ENCODE measurements at places on chromosomes 4 and X.

GRCh38 chr4:143616771-143617170, 83.7 kb downstream of the FREM3 start:
- DNase-seq = no peak

DNA sequence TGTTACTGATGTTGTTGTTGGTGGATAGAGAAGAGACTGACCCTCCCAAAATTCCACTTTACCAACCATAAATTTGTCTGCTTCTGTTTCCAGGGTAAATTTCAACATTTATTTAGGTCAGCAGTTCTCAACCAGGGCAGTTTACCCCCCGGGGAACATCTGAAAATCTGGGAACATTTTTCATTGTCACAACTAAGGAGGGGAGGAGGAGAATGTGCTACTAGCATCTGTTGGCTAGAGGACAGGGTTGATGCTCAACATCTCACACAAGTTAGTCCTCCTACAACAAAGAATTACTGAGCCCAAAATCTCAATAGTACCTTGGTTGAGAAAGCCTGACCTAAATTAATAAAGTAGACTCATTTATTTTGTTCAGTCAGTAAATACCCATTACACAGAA, 25.7 kb downstream of the KCTD8 start:
- DNase-seq = no peak

DNA sequence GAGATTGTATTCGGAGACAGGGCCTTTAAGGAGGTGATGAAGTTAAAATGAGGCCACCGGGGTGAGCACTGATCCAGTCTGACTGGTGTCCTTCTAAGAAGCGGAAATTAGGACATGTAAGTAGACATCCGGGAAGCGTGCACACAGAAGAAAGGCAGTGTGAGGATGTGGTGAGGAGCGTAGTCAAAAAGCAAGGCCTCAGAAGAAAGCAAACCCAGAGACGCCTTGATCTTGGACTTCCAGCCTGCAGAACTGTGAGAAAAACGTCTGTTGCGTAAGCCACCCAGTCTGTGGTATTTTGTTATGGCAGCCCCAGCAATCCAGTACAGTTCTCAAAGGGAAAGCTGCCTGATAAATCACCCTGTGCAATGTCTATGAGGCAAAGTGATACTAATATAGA, 153.5 kb downstream of the KCNIP4 start:
- no peak for DNase-seq

DNA sequence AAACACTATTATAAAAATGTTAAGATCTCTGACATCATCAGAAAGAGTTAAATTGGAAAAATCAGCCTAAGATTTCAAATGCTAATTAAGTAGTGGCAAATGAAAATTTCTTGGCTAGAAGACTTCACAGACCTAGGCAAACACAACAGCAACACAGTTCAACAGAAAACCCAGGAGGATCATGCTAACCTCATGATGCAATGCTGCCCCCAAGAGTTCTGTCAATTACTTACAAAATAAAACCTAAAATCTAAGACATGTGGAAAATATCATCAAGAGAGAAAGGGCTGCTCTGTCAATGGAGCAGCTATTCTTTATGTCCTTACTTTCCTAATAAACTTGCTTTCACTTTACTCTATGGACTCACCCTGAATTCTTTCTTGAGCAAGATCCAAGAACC, 21.0 kb downstream of the S100G start:
- DNase-seq = no peak

GRCh38 chr4:176339936-176340761, 20.4 kb downstream of the SPCS3 start:
- DNase-seq = no peak

GRCh38 chrX:19958552-19959486, 32.0 kb downstream of the BCLAF3 start:
- DNase-seq = no peak

- no peak for DNase-seq
Measured at GRCh38 chr4:123284168-123284567, 112.4 kb upstream of the SPRY1 start.

- no peak for DNase-seq
Measured at GRCh38 chr4:140717313-140717712, 38.9 kb downstream of the TBC1D9 start.

GRCh38 chrX:19728915-19729314, 158.5 kb downstream of the SH3KBP1 start:
- DNase-seq = no peak

DNA sequence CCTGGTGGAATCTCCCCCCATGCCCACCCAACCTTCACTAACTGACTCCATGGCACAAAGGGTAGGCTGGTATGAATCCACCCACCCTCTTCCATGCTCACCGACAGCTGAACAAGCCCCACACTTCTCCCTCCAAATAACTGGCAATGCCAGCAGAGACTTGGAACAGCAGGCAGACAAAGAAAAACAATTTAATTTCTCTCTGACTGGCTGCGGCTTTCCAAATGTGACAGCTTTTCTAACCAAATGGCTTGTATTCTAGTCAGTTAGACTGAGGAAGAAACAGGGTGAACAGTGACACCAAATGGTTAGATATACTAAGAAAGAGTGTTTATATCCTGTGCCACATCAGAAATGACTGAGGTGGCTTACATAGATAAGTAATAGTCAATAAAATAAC, 199.3 kb upstream of the ADAMTS3 start:
- DNase-seq = no peak

DNA sequence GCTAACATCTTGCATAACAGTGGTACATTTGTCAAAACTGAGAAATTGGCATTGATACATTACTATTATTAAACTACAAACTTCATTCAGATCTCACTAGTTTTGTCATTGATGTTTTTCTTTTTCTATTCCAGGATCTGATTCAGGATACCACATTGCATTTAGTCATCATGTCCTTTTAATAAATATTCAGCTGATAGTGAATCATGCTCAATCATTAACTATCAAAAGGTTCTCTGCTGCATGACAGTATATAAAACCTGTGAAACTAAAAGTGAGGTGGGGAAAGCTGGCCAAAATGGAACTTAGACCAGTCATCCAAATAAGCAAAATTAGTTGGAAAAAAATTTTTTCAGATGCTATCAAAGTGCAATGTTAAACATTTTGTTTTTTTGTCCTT, 28.1 kb upstream of the HS6ST2 start:
- no peak for DNase-seq

GRCh38 chrX:3360881-3361280, 14.4 kb upstream of the MXRA5 start:
- no peak for DNase-seq

GRCh38 chrX:108415146-108415545, 23.1 kb downstream of the COL4A6 start:
- no peak for DNase-seq

DNA sequence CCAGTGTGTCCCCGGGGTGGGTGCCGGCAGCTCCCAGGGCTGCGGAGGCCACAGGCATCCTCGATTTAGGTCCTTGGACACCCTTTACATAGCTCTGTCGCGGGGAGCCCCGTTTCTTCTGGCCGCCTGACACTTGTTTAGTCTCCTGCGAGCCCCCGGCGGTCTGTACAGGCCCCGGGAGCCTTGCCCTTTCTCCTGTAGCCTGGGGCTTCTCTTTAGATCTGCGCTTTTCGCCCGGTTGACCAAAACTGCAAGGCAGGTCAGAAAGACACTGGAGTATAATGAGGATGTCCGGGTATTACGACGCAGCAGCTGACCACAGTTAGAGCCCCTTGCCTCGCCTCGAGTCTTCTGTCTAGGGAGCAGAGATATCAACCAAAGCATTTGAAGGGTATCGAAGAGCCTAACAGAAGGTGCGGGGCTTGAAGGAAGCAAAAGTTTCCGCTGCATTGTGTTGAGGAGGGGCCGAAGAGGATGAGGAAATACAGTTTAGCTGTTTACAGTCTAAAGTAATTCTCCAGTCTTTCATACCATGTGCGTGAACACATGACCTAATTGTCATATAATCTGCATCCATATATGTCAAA, 479 bp downstream of the BRCC3 start:
- DNase-seq = no peak

DNA sequence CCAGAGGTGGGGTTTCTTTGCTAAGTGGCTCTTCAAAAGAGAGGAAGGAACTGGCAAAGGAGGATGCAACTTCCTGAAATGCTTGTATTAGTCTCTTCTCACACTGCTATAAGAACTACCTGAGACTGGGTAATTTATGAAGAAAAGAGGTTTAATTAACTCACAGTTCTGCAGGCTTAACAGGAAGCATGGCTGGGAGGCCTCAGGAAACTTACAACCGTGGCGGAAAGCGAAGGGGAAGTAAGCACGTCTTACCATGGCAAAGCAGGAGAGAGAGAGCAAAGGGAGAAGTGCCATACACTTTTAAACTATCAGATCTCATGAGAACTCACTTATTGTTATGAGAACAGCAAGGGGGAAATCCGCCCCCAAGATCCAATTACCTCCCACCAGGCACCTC, 505.7 kb downstream of the ZNF674 start:
- DNase-seq = no peak

DNA sequence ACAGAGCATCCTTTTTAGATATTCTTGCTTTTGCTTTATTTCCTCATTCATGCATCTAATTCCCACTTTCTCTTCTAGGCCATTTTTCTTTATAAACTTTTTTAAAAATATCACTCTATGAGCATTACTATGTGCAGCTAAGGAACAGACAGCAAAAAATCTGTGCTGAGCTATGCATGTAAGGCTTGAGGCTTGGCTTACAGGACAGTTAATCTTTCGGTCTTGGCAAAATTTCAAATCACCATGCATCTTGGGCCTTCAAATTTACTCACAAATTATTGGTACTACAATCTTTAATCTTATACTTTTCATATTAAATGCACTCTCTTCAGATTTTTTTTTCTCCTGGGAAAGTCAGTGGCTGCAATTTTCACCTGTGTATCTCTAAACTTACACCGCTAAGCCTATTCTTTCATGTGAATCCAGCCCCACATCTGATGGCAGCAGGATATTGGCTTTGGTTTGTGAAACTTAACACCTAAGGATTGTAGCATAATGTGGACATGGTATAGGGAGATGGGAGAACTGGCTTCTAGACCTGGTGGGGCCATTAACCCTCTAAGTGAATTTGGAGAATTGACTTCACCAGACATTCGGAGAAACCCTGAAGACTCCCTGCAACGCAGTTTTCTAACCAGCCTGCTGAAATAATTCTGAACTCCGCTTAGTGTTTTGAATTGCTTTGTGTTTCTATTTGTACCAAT, 278.3 kb downstream of the SPRY1 start:
- no peak for DNase-seq

GRCh38 chrX:130204647-130205046, 32.9 kb downstream of the RAB33A start:
- DNase-seq = no peak

DNA sequence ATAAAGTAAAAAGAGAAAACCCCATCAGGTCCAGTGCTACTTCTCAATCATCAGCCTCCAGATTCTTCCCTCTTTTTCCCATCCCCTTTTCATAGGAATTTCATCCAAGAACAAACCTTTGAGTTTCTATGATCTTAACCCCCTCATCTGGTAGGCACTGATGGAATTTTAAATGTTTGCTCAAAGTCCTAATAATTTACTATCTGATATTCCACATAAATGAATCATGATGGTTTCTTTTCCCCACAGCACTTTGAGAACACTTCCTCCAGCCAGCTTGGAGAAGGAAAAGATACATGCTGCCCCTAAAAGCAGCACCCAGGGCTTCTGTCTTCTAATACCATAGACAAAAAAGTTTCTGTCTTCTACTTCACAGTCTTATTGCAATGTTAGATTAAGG, 19.4 kb upstream of the KLHL8 start:
- no peak for DNase-seq

- peak; percentile 52 for DNase-seq
Measured at GRCh38 chrX:153953342-153953830, 8.9 kb upstream of the RENBP start.

GRCh38 chrX:9997524-9997923, 30.4 kb downstream of the CLDN34 start:
- no peak for DNase-seq

DNA sequence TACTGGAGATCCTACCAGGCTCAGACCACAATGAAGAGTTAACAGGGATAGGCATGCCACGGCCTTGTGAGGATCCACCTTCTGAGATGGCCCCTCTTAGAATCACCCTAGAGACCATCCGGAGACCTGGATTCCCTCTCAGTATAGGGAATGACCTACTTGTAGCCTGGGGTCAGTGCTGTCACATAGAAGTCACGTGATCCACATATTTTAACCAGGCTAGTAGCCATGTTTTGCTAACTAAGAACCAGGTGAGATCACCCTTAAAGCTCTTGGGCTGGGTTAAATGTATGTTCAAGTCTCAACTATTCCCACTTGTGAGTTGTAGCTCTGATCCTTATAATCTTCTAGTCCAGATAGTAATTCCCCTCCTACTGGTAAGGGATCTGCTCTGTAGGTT, 215.4 kb downstream of the CCNG2 start:
- no peak for DNase-seq

DNA sequence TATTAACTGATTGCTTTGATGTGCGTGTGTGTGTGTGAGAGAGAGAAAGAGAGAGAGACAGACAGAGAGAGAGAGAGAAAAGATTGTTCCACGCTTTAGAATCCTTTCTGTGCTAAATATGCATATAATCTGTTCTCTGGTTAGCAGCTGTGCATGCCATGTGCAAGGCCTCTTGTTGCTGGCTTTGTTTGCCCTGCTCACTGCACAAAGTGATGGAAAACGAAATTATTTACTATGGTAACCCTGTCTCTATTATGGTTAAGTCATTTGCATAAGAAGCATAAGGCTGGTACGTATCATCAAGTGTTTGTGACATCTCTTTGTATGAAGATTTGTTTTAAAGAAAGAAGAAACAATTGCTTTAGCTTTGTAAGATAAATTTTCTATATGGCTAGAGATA, 190.2 kb upstream of the POF1B start:
- no peak for DNase-seq

- DNase-seq = no peak
Measured at GRCh38 chr4:78361621-78362120, 189.9 kb upstream of the ANXA3 start.

- no peak for DNase-seq
Measured at GRCh38 chrX:69051901-69052300, 113.4 kb downstream of the PJA1 start.

GRCh38 chrX:370963-371745, 15.6 kb downstream of the PPP2R3B start:
- DNase-seq = no peak

- no peak for DNase-seq
Measured at GRCh38 chr4:66062044-66062443, 391.8 kb upstream of the EPHA5 start.

DNA sequence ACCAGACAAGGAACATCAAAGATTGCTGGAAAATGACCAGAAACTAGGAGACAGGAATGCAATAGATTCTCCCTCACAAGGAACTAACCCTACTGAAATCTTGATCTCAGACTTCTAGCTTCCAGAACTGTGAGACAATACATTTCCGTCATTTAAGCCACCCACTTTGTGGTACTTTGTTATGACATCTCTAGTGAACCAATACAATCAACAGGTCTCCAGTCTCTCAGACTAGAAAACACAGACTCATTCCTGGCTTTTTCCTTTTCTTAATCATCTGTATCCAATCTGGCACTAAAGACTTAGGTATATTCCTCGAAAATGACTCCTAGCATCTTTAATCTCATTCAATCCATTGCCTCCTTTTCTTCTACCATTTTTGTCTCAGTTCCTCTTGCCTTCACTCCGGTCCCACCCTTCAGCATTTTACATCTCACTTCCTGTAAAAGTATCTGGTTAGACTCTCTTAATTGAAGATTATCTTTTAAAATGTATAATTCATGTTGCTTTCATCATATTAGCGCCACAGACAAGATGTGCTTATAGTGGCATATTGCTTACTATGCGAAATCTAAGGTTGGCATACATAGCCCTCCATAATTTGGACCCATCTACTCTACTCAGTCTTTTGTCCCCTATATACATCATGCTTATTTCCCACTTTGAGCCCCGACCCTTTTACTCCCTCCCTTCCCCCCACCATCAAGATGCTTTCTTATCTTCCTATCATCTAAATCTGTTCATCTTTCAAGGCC, 250.0 kb downstream of the ENOX2 start:
- no peak for DNase-seq
